Right atrium auricular region (tissue), 2 donors: ENCODE measurements at places on chromosomes 12 and 14.

DNA sequence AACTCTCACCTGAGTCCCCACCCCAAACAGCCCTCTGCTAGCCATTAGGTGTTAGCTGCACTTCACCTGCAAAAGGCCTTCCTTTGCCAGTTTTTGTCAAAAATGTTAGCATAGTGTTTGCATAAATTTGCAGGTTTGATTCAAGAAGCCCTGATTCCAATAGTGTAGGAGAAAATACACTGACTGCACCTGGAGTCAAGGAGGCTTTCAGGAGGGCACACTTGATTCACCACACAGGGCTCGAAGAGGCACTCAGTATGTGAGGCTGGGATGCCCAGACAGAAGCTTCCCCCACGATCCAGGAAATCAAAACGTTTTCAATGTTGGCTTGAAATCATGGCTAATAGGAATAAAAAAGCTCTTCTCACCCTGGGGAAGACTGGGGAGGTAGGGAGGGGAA, 40.5 kb upstream of the DDX11 start:
- no peak for DNase-seq

DNA sequence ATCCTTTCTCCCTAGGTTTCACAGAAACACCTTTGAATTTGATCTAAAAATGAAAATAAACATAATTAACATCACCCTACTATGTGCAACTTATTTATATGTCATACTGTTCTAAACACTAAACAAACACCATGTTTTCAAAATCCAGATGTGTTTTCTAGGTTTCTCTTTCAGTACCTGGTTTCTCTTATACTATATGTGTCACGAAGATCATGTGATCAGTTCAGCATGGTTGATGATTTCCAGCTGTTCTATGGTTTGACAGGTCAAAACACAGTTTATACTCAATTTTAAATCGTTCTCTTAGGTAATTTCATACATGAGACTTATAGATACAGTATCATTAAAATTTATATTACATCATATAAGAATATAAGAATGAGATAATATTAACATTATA, 373.1 kb downstream of the SOX5 start:
- no peak for DNase-seq

DNA sequence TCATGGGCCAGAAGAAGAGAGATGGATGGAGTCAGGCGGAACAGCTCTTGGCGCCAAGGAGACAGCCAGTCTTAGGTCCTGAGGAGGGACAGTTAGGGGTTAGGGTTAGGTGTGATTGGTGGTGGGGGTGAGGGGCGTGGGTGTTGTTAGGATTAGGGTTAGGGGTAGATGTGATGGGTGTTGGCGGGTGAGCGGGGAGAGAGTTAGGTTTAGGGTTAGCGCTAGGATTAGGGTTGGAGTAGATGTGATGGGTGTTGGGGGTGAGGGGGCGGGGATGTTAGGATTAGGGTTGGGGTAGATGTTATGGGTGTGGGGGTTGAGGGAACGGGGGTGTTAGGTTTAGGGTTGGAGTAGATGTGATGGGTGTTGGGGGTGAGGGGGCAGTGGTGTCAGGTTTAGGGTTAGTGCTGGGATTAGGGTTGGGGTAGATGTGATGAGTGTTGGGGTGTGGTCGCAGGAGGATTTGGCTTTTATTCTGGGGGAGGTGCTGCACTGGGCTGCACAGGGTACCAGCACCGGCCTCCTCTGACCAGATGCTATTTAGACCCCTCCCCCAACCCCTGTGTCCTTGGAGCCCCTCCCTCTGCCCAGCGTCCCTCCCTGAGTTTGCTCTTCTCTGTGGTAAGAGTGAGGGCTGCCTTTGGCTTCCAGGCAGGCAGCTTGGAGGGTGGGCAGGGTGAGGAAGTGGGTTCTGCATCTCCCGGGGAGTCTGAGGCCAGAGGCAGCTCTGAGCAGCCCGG, 35.6 kb upstream of the FBRSL1 start:
- no peak for DNase-seq

- no peak for DNase-seq
Observed at GRCh38 chr14:69321601-69322330, 61.8 kb downstream of the GALNT16 start.

- DNase-seq: no peak
Observed at GRCh38 chr12:5008661-5009060, 35.0 kb upstream of the KCNA5 start.
